ENCODE measurements at places on chromosomes 5 and 9.

- no peak for DNase-seq
These were observed 531.6 kb upstream of the KLF4 start for GRCh38 chr9:108021096-108021710.

GRCh38 chr9:91843623-91844148 is 106.3 kb downstream of the ROR2 start:
- DNase-seq, result no peak

DNA sequence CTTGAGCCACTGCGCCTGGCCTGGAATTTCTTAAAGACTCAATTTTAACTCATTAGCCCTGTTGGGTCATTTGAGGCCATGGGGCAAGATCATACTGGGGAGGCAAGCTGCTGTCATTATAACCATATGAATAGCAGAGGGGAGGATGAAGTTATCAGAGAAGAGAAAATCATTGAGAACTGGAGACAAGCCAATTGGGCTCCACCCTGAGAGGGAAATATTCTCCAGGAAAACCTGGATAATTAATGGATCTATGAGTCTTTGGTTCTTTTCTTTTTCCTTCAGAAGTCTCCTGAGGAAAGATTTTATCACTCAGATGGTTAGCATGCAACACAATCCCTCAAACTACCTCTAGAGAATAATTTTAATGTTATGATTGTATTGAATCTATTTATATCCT is 569.6 kb upstream of the TUSC1 start:
- DNase-seq, result no peak

DNA sequence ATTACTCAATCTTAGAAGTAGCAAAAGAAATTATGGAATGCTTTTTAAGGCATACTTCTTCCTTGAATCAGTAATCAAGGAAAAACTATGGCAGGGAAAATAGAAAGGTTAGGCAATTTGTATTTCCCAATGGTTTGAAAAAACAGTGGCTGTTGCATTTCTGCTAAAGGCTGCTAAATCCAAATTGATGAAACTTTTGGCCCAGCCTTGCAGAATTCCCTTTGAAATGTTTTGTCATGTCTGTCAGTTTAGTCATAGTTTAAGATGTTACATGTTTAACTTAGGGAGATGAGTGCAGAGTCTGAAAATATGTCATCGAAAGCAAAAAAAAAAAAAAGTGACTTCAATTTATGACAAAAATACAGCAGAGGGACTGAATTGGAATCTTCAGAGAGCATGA is 878.9 kb upstream of the WWC1 start:
- DNase-seq, result no peak

DNA sequence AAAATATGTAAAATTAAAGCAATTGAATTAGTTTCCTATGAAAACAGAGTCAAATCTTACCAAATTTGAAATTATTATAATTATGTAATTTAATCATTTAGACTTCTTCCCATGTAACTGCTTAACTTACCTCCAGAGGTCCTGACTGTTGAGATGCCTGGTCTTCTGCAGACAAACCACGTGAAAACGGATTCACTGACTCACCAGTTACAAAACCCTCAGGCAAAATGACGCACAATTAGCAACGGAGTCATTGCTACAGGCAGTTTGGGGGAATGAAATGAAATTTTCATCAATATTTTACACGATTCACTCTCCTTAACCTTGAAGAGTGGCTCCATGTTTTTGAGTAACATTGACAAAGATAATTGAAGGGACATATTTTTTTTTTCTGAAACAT is 460.8 kb downstream of the MTRR start:
- DNase-seq, result no peak

GRCh38 chr9:122261469-122261881 is 3.2 kb downstream of the RBM18 start:
- no peak for DNase-seq

- DNase-seq, result no peak
These were observed 62.3 kb downstream of the MAST4 start for GRCh38 chr5:66658516-66658915.

- DNase-seq, result no peak
These were observed 105.0 kb downstream of the PLPP1 start for GRCh38 chr5:55429613-55430253.

- no peak for DNase-seq
These were observed 351.4 kb upstream of the FTMT start for GRCh38 chr5:121500310-121500709.

GRCh38 chr9:112327718-112328450 is 5.5 kb downstream of the PTBP3 start:
- no peak for DNase-seq

DNA sequence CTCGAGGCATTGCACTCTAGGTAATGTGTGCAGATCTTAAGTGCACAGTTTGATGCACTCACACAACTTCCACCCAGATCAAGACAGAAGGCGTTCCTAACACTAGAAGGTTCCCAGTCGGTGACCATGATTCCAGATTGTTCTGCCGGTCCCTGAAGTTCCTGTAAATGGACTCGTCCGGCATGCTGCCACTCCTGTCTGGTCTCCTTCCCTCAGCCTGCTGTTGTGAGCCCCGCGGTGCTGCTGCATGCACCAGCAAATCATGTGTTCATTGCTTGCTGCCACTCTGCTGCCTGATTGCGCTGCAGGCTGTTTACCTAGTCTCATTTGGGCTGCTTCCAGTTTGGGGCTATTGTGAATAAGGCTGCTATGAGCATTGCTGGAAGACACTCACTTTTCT is 11.5 kb downstream of the STKLD1 start:
- no peak for DNase-seq

- no peak for DNase-seq
These were observed 62.6 kb downstream of the ANKRD55 start for GRCh38 chr5:56170557-56170956.

DNA sequence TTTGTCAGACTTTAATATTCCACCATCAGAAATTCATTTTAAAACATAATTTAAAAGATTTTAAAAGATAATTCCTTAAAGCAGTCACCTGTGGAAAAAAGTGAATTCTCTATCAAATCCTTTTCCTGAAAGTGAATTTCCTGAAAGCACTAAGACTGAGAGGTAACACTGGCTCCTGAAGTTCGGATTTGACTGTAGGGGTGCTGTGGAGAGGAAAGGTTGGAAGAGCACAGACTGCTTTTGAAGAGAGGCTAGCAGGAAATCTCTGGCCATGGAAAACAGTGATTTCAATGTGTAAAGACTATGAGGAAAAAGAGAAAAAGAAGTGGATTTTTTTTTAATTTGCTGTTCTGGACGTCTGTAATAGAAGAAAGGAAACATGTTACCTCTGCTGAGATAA is 35.7 kb upstream of the TMEM161B start:
- DNase-seq, result no peak

DNA sequence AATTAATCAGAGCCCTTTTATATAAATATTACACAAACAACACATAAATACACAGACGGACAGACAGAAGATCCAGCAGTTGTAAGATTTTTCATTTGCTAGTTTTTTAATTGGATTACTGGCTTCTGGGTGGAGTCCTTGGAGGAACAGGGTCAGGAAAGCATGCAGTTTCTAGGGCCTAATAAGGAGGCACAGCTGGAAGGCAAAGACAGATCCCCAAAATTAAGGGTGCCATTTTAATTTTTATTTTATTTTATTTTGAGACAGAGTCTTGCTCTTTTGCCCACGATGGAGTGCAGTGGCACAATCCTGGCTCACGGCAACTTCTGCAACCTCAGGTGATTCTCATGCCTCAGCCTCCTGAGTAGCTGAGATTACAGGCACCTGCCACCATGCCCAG is 49.5 kb downstream of the PTGS1 start:
- no peak for DNase-seq

- no peak for DNase-seq
These were observed 27.0 kb downstream of the POU4F3 start for GRCh38 chr5:146365618-146366017.

DNA sequence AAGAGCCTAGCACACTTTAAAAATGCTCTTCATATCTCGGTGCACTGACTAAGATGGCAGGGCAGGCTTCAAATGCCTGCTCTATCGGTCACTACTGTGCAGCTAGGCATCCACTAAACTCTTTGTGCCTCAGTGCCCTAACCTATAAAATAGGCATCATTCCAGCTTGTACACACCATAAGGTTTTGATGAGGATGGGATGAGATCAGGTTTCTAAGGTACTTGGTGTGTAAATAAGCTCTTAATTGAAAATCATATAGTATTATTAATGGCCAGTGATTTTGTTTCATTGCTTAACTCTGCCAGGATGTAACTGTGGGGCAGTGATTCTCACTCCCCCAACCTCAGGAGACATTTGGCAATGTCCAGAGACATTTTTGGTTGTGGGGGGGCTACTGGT is 78.5 kb downstream of the ALDH1A1 start:
- DNase-seq, result no peak

GRCh38 chr9:122340161-122340560 is 30.7 kb upstream of the PTGS1 start:
- DNase-seq, result no peak

GRCh38 chr5:60841361-60841760 is 2.7 kb downstream of the ELOVL7 start:
- DNase-seq, result no peak

DNA sequence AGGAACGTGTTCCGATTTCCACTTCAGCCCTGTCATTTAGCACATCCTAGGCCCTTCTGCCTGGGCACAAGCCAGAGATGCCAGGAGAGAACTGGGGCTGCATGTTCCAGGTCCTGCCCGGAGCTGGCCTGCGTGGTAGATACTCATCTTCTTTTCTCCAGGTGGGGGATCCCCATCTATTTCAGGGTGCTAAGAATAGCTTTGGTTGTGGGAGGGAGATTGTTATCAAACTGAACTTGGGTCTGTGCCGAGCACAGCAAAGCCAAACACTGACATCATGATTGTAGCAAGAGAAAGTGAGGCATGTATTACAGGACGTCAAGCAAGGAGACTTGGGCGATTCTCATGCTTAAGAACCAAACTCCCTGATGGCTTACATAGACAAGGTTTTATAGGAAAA is 18.2 kb downstream of the C9orf153 start:
- no peak for DNase-seq
